SJCRH30 (cell line): ENCODE measurements at places on chromosomes 12 and 14. TPM values are rescaled to one million over a fixed set of nuclear protein-coding genes. Genes with fewer than 3 reads are reported as not detected.

GRCh38 chr14:25828562-25828961 is 769.3 kb downstream of the NOVA1 start:
- H3K27ac ChIP-seq, result no peak overlapping the region
- DNase-seq, result no peak
- no peaks in the 10 kb centered on the region for H3K4me1 ChIP-seq
- H3K27me3 ChIP-seq, result no peaks in the 10 kb centered on the region; the same call in 1 of the 2 replicates
- H3K4me3 ChIP-seq, result no peak overlapping the region
- no peaks in the 10 kb centered on the region for H3K36me3 ChIP-seq

- no peaks in the 10 kb centered on the region for H3K36me3 ChIP-seq
- no peaks in the 10 kb centered on the region for H3K4me1 ChIP-seq
- H3K27ac ChIP-seq, result no peak overlapping the region
Observed at GRCh38 chr12:101746196-101746595, 6.9 kb upstream of the SYCP3 start.

DNA sequence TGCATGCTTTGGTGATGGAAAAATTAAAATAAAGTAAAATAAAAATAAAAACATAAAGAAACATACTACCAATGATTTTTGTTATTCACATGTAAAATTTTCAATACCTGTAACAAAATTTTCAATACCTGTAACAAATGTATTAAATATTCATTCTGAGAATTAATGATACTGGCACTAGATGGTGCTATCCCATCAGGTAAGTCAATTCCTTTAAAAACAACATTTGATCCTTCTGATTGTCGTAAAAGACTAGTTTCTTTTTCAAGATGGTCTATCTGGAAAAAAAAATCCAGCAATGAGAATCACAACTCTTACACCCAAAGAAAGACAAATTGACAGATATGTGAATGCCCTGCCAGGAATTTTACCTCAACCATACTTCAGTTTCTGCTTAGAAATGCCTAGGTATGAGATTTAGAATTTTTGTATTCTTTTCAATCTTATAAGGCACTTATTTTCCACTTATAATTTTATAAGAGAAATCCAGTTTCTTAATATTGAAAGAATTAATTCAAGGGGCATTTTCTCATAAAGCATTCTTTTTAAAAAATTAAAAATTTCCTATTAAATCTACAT is 30.7 kb downstream of the CEP290 start:
- DNase-seq, result peak; percentile 37
- no peak overlapping the region for H3K4me3 ChIP-seq
- no peaks in the 10 kb centered on the region for H3K4me1 ChIP-seq
- H3K36me3 ChIP-seq, result peaks cover 38% of the 10 kb centered on the region
- H3K27ac ChIP-seq, result no peak overlapping the region

DNA sequence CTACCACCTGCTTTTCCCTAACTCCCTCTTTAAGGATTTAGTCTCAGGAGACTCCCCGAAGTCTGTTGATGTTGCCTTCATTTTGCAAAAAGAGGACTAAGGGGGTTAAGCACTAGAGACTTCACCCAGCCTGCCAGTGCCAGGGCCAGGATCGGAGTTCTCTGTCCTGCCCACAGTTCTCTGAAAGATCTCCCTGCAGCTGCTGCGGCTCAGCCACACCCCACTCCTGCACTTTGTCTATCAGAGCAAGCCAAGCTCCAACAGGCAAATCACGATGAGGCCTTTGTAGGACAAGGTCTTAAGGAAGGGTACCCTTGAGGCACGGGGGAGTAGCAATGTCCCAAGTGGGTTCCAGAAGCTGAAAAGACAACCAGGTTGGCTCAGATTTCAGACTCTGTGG is 148.8 kb upstream of the EGLN3 start:
- no peak overlapping the region for H3K27ac ChIP-seq
- no peaks in the 10 kb centered on the region for H3K27me3 ChIP-seq
- DNase-seq, result peak; percentile 41
- H3K4me3 ChIP-seq, result no peak overlapping the region
- H3K36me3 ChIP-seq, result no peaks in the 10 kb centered on the region
- peaks cover 17% of the 10 kb centered on the region for H3K4me1 ChIP-seq

- H3K4me3 ChIP-seq, result no peak overlapping the region
- no peaks in the 10 kb centered on the region for H3K36me3 ChIP-seq
- DNase-seq, result no peak
- no peak overlapping the region for H3K27ac ChIP-seq
- H3K27me3 ChIP-seq, result no peaks in the 10 kb centered on the region
- no peaks in the 10 kb centered on the region for H3K4me1 ChIP-seq
Observed at GRCh38 chr12:11853126-11853525, 203.7 kb downstream of the ETV6 start.

DNA sequence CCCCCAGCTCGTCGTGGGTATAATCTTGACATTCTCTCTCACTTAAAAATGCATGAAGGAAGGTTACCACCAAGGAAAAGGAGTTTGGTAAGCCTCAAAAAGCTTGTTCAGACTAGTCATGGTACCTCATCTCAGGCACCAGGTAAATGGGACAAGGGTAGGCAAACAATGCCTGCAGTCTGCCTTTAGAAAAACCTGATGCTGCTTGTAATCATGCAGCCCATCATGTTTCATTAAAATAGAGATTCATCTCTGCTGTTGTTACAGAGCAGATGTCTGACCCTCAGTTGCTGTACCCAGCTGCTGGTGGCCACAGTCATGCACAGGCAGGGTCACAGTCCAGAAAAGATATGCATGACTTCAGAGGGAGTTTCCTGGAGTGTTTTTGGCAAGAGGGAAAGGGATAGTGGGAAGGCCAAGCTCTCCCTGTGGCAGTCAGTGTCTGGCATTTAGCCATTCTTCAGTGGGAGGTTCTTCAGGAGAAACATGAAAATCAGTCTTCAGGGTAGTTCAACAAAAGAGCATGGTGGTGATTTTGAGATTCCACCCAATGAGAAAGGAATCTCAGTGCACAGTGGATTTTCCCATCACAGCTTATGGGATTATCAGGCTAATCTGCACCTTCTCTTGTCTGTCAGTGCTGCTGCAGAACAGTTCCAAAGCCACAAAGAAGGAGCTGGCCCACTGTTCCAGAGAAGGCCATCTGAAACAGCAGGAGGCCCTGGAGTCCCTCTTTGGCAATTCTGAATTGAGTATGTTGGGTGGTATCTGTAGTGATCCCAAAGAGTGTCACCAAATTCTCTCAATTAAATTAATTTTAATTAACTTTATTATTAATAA is 202.7 kb upstream of the FRMD6 start:
- no peak overlapping the region for H3K4me3 ChIP-seq
- H3K36me3 ChIP-seq, result no peaks in the 10 kb centered on the region
- peak overlapping the region; percentile 14; the same call in 1 of the 2 replicates for H3K27ac ChIP-seq
- H3K27me3 ChIP-seq, result no peaks in the 10 kb centered on the region
- peak; percentile 64 for DNase-seq

GRCh38 chr12:75840994-75841355 is 190.6 kb downstream of the PHLDA1 start:
- H3K4me3 ChIP-seq, result no peak overlapping the region
- H3K4me1 ChIP-seq, result peaks cover 22% of the 10 kb centered on the region
- H3K36me3 ChIP-seq, result no peaks in the 10 kb centered on the region
- no peaks in the 10 kb centered on the region for H3K27me3 ChIP-seq
- no peak overlapping the region for H3K27ac ChIP-seq

- H3K4me3 ChIP-seq, result no peak overlapping the region
- H3K27me3 ChIP-seq, result no peaks in the 10 kb centered on the region
- H3K36me3 ChIP-seq, result no peaks in the 10 kb centered on the region
- no peak for DNase-seq
Observed at GRCh38 chr14:83887866-83888265, 1642.1 kb upstream of the FLRT2 start.

- DNase-seq, result no peak
- H3K36me3 ChIP-seq, result no peaks in the 10 kb centered on the region
- no peaks in the 10 kb centered on the region for H3K4me1 ChIP-seq
- no peak overlapping the region for H3K27ac ChIP-seq
- H3K4me3 ChIP-seq, result no peak overlapping the region
Observed at GRCh38 chr12:20801035-20801434, 9.5 kb upstream of the SLCO1B3 start.

Gene AICDA
- not detected in 2 replicates for total RNA-seq

Gene EPYC
- not detected in 2 replicates for total RNA-seq

Gene ERP27
- not detected in 2 replicates for total RNA-seq

Gene ANKRD13A
- total RNA-seq, result 32.7 and 37.4 TPM in 2 replicates

Gene GPR137C
- 2.5 and 2.7 TPM in 2 replicates for total RNA-seq
